A673 (cell line): ENCODE measurements at places on chromosomes 1 and 21.

DNA sequence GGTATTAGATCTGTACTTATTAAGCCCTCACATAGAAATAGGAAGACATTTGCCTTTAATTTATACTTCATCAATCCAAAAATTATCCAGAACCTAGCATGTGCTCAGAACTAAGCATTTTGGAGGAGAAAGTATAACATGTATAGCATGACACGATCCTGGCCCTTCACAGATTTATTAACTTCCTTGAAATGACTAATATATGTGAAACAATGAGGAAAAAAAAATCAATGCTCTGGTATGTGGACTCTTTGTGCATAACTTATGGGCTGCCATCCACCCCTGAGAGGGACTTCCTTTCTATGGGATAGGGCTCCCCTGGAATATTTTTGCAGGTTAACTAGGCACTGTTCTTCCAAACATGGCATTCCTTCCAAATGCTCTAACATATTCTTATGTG, 36.6 kb downstream of the CCDC185 start:
- DNase-seq, result no peak

DNA sequence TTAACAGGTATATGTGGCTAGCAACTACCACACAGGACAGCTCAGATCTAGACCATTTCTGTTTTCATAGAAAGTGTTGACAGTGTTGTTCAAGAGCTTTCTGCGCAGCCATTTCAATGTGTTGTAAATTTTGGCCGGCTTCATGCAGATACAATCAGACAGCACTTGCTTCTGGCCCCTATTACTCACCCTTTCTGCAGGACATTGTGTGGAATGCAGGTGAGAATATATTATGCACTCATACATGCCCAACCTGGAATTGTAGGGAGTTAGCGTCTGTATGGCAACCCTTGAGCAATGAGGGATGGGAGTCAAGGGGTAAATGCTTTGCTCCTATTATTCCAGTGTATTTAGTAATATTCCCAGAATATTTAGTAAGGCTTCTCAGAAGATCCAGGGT, 180.9 kb upstream of the PLXNA2 start:
- no peak for DNase-seq

DNA sequence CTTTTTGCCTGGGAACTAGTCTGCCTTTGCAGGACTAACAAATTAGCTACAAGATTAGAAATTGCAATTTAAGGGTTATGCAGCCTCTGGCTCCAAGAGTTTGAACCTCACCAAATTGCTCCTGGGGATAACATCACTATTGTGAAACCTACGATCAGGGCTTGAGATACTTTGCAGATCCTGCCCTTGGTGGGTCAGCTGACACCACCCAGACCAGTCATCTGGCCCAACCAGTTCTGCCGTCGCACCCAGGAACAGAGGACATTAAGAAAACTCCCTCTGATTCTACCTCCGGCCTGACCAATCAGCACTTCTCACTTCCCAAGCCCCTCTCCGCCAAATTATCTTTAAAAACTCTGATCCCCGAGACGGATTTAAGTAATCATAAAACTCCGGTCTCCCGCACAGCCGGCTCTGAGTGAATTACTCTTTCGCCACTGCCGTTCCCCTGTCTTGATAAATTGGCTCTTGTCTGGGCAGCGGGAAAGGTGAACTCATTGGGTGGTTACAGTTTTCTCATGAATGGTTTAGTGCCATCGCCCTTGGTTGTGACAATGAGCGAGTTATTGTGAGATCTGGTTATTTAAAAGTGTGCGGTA, 32.9 kb upstream of the B3GALT5 start:
- no peak for DNase-seq

DNA sequence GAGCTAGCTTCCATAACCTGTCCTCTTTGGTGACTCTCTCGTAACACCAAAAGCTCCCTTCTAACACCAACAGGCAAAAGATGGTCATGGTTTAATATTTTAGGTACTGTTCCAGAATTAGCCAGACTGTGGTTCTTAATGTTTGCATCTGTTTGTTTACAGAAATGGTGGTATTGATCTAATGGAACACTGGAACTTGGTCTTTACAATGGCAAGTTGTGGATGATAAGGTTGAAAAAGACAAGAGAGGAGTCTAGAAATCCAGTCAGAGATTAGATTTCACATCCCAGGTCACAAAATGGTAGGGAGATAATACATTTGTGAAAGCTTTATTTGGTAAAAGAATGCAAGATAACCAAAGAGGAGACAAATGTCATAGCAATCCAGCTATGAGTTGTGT, 293.1 kb downstream of the SMYD3 start:
- no peak for DNase-seq

DNA sequence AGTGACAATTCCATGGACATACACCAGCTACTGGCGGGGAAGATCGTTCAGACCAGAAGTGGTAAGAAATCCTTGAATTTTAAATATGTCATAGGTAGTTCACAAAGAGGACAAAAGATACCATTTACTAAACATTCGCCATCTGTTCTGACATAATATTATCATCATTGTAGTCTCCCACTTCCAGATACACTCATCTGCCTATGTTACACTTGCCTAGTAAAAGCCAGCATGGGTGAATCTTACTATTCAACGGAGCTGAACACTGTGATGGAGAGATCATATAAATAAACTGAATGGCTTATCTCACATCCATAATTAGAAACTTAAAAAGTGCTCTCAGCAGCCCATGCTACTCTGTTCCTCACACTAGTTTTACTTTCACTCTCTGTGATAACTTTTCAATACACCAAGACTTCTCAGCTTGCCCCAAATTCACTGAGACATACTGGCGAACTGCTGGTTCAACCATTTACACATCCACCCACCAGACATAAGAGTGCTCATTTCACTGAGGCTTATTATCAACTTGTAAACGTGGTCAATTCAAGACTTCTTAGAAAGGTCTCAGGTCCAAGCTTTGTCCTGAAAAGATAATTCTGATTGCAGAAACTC, 463 bp upstream of the PRRC2C start:
- no peak for DNase-seq

GRCh38 chr1:193104502-193104906, 710 bp downstream of the GLRX2 start:
- peak; percentile 60 for DNase-seq

DNA sequence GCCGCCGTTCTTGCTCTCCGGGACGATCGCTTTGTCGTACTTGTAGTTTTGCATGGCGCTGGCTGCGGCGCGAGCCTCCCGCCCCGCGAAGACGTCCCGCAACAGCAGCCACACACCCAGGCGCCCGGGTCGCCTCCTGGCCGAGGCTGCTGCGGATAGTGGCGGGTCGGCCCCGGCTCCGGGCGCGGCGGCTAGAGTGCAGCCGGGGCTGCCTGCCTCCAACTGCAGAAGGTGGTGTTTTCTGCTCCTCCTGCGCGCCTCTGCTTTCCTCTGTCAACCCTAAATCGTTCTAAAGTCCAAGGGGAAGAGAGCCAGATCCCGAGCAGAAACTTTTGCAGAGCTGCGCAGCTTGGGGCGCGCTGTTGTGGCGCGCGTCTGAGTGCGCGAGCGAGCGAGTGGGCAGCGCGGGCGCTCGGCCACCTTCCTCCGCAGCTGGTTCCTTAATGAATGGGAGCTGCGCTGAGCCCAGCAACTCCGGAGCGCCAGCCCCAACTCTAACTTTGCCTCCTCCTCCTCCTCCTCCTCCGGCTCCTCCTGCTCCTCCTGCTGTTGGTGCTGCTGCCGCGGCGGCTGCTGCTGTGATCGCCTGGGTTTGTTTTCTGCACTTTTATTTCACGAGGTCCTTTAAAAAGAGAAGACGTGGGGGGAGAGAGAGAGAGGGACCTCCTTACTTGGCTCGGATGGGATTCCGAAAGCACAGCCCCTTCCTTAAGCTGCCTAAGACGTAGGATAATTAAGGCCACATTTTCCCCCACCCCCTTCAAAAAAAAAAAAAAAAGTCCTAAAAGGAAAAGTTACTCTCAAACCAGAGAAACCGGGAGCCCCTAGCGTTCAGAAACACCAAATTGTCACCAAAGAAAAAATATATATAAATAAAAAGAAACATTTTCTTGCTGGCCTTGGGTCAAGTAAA, at the start of gene PLPP3:
Gene PLPP3, minus strand, starts transcription at position 601 of the 913 bp plus-strand sequence. Its CDS starts 547 bp downstream, at position 54.
- DNase-seq, result peak; percentile 76

DNA sequence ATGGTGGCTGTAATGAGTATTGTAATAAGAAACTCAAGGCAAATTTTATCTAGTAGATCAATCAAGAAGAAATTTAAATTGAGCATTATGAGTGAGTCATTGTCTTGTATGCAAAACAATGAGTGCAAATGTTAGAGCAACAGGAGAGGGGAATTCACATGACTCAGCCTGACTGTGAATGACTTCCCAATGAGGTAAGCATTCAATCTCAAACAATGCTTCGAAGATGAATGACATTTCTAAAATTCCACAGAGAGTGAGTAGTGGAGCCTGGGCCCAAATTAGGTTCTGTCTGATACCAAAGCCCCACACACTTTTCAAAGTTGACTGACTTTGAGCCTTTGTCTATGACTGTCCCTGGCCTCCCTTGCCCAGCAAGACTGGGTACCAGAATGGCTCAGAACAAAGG, 738.0 kb downstream of the PTPRU start:
- peak; percentile 36 for DNase-seq

- DNase-seq, result peak; percentile 71
Observed at GRCh38 chr1:180178511-180179161, 24.0 kb downstream of the QSOX1 start.

GRCh38 chr1:39995973-39996393, 41.0 kb downstream of the MFSD2A start:
- DNase-seq, result no peak
